ENCODE measurements at places on chromosomes 11 and 22. TPM values are rescaled to one million over a fixed set of nuclear protein-coding genes. Genes with fewer than 3 reads are reported as not detected.

SPDYC gene
- not detected for total RNA-seq

WBP2NL gene
- 0.51 TPM for total RNA-seq

TPCN2 gene
- 8.3 TPM for total RNA-seq

OR5A1 gene
- not detected for total RNA-seq

BLID gene
- total RNA-seq, result 2.4 TPM

ELMOD1 gene
- 10.7 TPM for total RNA-seq

RNF215 gene
- total RNA-seq, result 13.1 TPM

PTPRCAP gene
- 2.2 TPM for total RNA-seq

FAM89B gene
- total RNA-seq, result 45.5 TPM

LGR4 gene
- total RNA-seq, result 44.5 TPM

All from right cardiac atrium (tissue), 5 donors.